ENCODE measurements at places on chromosomes 12 and 14.

DNA sequence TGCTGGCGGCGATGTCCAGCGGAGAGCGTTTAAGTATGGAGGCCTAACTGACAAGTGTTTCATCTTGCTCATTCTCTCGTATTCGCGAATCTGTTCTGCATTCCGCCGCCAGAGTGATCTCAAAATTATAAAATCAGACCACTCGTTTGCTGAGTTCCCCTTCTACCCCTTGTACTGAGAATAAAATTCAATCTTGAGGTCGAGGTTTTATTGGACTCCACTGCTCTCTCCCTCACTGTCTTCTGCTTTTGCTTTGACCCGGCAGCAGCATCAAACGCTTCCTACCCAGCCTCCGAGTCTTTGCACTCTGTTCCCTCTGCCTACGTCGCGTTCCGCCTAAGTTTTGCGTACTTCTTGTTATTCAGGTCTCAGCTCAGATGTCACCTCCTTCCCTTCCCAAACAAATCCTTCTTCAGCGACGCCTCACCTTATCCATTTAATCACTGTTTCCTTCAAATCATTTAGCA is 462 bp downstream of the KNTC1 start:
- peak; percentile 8 for DNase-seq

GRCh38 chr14:42174357-42174756 is 567.7 kb downstream of the LRFN5 start:
- DNase-seq: no peak

- DNase-seq: no peak
Observed at GRCh38 chr12:101480849-101481248, 5.7 kb downstream of the SPIC start.

DNA sequence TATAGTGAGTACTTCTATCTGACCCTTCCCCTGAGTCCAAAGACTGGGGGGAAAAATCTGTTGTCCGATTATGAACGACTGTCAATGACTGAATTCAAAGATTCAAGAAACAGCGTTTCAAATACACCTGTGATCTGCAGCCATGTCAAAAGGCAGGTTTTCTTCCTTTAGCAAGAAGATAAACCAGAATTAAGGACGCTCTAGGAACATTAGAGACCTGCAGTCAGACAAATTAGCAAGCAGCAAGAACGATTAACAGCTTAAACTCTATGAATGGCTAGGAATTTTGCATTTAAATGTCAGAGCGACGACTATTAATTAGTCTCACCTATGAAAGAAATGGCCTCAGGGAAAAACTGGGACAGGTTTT is 2.1 kb downstream of the DUSP6 start:
- no peak for DNase-seq

DNA sequence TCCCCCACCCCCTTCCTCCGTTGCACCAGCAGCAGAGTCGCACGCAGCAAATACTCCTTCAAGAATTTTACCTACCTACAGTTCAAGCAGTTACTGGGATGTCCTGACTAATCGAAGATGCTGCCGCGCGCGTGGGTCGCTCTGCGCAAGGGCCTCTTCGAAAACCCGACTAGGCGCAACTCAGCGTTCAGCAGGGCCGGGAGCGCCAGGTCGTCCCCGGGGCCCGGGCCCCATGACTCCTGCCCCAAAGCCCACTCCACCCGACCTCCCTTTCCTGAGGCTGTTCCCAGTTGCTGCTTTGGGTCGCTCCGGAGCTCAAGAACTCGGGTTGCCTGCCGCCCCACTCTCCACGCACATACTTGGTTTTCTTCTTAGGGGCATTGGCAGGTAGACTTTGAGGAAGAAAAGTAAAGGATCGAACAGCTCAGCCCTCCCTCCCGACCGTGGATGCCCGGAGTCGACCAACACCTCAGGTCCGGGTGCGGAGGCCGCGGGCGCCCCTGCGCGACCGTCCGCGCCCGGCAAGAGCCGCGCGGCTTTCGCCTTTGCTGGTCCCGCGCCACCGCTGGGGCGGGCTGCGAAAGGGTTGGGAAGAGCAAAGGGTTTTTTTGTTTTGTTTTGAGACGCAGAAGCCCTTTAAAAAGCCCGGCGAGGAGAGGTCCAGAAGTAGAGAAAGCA is 1.9 kb downstream of the BMP4 start:
- DNase-seq: no peak

DNA sequence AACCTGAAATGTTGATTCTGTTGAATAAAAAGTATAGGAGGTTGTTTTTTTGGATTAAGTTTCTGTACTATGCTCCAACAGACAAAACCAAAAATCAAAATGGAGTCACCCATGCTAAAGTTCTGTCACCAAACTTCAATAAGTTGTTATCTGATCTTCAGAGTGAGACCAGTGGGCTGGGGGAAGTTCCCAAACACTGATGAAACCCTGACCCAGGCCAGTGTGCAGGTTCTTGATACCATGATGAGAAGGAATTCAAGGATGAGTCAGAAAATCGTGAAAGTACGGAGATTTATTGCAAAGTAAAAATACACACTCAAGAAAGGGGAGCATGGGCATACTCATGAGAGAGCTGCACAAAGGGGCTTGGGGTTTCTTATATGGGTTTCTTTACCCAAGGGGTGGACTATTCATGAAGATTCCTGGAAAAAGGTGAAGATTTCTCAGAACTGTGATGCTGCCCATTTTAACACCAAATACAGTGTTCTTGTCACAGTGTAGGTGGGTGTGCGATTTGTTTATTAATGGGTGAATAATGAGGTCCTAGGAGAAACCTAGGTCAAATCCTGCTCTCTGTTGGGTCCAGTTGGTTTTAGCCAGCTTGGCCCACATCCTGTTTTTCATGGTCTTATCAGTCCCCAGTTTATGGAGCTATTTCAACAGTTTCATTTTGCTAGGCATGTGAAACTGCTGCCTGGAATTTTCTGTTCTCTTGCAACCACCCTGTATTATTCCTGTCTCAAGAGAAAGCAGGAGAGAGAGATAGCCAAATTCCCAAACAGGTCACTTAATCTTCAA is 27.5 kb upstream of the DENND5B start:
- DNase-seq: no peak

DNA sequence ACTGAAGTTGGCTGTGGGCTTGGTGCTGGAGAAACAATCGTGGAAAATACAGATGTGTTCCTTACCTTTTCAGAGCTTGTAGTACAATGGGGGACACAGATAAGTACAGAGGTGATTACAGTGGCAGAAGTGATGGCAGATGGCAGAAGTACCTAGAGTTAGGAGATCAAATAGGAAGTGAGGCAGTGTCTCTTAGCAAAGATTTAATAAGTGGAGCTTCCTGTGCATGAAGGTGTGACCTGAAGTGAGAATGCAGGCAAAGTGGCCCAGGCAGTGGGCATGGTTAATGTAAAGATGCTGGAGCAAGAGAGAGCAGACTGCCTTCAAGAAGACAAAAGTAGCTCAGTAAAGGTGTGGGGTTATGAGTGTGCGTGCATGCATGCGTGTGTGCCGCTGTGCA is 16.0 kb downstream of the LRRK2 start:
- no peak for DNase-seq

GRCh38 chr12:57522887-57523705 is 472 bp downstream of the MBD6 start:
- DNase-seq: peak; percentile 41

- DNase-seq: peak; percentile 0
Observed at GRCh38 chr14:46250113-46250703, 401.4 kb downstream of the RPL10L start.

DNA sequence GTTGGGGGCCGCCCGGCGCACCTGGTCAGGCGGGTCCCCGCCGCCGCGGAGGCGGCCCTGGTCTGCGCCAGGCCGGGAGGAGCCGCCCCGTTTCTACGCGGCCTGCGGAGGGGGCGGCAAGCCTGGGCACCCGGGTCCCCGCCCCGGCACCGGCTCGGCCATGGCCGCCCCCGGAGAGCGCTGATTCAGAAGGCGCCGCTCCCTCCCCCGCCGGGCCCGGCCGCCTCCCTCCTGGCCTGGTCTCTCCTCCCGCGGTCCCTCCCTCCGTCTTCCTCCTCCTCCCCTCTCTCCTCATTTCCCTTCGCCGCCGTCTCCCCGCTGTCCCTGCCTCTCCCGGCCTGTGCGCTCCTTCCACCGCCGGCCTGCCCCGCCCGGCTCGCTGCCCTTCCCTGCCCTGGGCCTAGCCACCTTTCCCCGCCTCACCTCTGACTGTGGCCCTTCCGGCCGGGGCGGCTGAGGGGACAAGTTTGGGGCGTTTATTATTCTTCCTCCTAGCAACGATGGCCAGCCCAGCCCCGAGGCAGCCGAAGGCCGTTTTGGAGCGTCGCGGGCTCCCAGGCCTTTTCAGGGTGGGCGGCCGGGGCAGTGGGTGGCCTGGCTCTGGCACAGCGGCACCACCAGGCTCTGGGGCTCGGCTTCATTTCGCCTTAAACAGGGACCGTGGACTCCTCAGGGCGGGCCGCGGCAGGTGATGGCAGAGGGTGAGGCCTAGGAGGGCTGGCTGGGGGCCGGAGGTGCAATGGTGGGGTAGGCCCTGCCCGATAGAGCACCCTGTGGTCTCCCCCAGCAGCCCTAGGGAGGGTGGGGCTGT is 768 bp downstream of the CEP170B start:
- peak; percentile 85 for DNase-seq

DNA sequence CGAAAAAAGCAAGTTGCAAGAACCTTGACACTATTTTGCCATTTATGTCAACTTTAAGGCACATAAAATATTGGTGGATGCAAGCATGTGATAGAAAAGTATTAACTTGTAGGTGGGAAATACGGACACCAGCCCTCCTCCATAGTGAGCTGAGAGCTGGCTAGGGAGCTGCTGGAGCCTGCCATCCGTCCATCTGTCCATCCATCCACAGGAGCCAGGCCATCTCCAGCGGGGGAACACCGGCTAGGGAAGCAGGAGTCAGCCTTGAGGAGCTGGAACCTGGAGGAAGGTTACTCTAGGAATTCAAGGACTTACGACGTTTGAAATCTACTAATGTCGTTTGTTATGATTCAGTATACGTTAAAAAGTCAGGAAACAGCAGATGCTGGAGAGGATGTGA is 120.7 kb upstream of the C14orf180 start:
- DNase-seq: no peak

DNA sequence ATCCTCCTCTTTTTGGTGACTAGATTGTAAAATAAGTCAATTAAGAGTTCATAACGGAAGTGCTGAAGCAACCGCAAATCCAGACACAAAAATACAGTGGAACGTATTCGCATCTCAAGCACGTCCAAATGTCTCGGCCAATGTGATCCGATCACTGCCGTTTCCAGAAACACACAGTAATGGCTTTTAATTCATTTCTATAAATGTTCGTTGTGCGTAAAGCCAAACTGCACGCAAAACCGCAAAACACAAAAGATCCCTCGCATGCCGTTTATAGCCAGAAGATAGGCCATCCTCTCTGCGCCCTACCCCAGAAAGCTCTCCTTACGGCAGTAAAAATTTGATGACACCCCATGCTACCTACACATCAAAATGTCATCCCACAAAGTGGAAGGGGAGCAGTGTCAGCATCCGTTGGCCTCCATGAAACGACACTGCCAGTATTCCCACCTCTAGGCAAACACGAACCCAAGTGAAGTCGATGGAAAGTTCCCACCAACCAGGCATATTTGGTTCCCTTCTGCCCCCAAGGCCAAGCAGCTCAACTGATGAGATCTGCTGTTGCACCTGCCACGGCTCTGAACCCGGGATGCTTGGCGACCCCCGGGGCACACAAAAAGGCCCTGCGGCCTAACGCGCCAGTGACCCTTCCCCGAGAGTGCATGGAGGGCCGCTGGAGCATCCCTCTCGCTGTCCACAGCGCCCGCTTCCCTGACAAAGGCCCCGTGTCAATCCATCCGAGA is 1.4 kb downstream of the HECTD4 start:
- DNase-seq: peak; percentile 31

DNA sequence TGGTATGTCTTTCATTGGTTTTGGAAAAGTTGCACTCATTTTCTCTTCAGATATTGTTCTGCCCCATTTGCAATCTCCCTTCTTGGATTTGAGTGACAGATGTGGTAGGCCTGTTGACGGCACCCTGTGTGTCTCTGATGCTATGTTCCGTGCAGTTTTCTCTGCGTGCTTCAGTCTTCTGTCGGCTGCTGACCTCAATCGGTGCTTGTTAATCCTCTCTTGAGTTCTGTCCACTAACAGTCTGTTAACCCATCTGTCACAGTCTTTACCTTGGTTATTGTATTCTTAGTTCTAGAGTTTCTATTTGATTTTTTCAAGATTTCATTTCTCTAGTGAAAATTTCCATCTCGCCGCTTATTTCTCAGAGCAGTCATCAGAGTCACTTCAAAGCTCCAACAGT is 20.7 kb upstream of the PLD4 start:
- DNase-seq: no peak

GRCh38 chr14:51490205-51490604 is 161.5 kb upstream of the FRMD6 start:
- peak; percentile 44 for DNase-seq

DNA sequence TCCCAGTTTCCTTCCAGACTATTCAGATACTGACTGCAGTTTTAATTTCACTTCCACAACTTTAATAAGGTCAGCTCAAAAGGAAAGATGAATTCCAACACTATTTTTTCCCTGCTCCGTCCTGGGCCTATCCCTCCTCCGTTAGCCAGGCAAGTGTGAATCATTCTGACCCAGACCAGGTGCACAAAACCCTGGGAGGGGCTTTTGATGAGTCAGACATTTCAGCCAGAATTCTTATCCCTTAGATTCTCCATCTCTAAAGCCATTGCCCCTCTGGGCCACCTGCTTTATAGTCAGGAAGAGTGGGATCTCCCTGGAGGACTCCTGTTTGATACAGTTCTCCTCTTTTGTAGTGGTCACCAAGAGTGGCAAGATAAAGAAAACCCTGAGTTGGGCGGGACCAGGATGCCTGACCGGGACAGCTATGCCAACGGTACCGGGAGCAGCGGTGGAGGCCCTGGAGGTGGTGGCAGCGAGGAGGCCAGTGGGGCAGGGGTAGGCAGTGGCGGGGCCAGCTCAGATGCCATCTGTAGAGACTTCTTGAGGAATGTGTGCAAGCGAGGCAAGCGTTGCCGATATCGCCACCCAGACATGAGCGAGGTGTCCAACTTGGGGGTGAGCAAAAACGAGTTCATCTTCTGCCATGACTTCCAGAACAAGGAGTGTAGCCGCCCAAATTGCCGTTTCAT is 2.2 kb downstream of the ZC3H10 start:
- no peak for DNase-seq

DNA sequence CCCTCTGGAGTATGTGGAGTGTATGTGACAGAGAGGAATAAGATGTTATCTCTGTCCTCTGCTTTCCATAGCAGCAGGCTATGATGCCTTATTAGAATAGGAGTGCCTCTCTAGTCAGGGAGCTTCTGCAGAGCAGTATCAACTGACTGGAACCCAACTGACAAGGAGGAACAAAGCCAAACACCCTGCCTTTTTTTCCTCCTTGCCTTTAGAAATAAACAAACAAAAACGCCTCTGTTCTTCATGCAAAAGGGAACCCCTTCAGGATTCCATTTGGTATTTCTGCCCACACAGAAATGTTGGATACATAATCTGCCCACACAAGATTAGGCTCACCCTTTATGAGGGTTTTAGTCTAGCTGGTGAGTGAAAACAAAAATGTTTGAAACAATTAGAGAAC is 50.3 kb downstream of the VRK1 start:
- DNase-seq: no peak

- no peak for DNase-seq
Observed at GRCh38 chr12:114995891-114996290, 311.9 kb upstream of the TBX3 start.

- DNase-seq: no peak
Observed at GRCh38 chr12:109701064-109701463, 12.6 kb upstream of the FAM222A start.

- DNase-seq: no peak
Observed at GRCh38 chr14:56115334-56115870, 2.8 kb upstream of the PELI2 start.
